ENCODE measurements at places on chromosomes 1 and 21.
A peak's percentile ranks its signal among the peaks of the same experiment; 100 is the strongest.

DNA sequence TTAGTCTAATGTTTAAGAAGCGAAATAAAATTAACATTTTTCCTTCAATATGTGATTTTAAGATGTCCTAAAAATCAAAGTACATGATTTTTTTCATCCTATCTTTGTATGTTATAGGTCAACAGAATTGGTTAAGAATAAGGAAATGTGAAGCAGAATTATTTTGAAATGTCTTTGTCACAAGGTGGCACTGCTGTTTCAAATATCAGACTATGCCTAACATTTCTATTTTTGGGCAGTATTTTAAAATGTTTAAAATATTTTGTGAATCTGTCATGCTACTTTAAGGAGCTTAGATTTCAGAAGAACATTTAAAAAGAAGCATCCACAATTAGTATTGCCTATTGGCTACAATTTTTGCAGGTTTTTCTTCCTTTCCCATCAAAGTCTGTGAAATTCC is 38.7 kb downstream of the AMY1C start:
- DNase-seq = no peak

DNA sequence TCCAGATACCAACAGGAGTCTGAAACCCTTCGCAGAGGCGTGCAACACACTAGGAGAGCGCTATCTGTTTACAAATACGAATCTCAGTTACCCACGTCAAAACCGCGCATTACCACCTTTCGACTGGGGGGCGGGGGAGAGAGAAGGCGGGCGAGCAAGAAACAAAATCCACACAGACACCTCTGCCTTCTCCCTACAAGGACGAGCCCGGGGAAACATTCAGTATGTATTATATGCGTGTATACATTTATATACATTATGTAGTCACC is 722 bp downstream of the TUT4 start:
- peak; percentile 45 for DNase-seq

DNA sequence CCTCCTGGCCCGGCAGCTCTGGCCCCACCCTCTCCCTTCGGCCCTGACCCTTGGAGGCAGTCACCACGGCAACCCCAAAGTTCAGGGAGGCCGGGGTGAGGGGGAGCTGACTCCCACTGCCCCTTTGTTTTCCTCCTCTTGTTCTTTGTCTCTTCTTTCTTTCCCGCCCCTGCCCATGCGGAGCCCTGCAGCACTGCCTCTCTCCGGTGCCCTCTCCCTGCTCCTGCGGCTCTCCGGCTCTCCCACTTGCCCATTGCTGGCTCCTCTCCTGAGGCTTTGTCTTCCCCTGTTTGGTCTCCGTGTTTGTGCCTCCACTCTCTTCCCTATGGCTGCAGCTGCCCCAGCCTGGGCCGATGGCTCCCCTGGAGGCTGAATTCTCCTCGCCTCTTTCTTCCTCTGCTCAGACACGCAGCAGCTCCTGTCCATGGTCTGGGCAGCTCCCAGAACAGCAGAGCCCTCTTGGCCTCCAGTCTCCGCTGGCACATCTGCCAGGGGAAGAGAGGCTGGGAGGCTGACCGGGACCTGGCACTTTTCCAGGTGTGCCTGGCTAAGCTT is 5.8 kb downstream of the CELSR2 start:
- no peak for DNase-seq

GRCh38 chr1:119046785-119047438 is 58.8 kb upstream of the TBX15 start:
- DNase-seq = no peak

- no peak for DNase-seq
Measured at GRCh38 chr21:32587120-32587519, 1.8 kb upstream of the TCP10L start.

GRCh38 chr1:28792644-28793121 is 19.3 kb upstream of the OPRD1 start:
- DNase-seq = no peak

DNA sequence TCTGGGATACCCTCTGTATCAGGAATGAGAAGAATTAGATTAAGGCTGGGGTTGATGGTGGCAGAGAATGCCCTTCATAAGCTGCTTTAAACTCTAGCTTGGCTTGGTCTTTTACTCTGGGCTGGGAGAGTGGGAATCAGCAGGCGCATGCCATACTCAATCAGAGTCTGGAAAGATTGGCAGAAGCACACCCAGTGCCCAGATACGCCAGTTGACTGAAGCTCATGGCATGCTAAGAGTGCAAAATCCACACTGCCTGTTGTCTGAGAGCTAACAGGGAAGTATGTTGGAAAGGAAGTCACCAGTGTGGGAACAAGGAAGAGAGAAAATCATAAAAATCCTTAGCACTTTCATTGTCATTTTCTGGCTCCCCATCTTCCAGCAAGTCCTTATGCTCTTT is 53.0 kb downstream of the HMCN1 start:
- no peak for DNase-seq

Measured in stimulated activated CD8-positive, alpha-beta memory T cell treated with anti-CD3 and anti-CD28 coated beads, Interleukin-4, amount 100 ng/mL, for 1 hour (primary cell).